GF-D8 (cell line): ENCODE measurements at places on chromosomes 7 and 10.

GRCh38 chr7:127689194-127689772 lies 37.3 kb downstream of the SND1 start:
- no peak for DNase-seq

GRCh38 chr7:27423290-27423689 lies 180.7 kb downstream of the EVX1 start:
- no peak for DNase-seq

- no peak for DNase-seq
Measured at GRCh38 chr7:30185496-30185895, 50.7 kb downstream of the MTURN start.

- peak; percentile 44 for DNase-seq
Measured at GRCh38 chr10:59907918-59908807, 1.8 kb upstream of the CCDC6 start.

DNA sequence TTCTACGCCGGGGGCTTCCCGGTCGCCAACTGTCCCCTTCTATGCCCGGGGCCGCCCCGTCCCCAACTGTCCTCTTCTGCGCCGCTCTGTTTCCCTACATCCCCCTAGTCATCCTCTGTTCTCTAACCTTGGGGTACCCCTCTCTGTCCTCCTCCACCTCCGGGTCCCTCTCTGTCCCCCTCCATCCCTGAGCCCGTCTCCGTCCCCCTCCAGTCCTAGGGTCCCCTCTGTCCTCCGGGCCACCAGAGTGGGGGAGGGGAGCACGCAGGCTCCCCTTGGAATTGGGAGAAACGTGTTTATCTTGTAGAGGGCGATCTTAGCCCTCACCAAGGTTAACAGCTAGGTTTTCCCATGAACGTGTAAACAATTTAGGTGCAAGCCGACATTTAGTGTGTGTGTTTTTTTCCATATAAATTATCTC lies 852 bp upstream of the KLF6 start:
- DNase-seq = no peak

DNA sequence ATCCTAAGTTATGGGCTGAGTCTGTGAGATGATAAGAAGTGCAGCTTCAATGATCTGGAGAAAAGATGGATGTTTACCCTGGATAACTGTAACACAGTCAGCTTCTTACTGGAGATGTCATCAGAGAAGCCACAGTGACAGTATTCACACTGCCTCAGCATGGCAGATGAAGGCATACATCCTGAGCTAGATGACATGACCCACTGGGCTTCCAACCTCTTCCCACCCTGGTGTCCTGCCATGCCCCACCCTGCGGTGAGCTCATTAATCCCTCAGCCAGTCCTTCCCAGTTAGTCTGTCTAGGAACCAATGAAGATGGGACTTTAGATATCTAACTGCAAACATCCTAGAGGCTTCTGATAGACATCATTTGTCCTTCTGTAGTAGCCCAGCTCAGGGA lies 213.8 kb downstream of the TAX1BP1 start:
- DNase-seq = no peak
